Suprapubic skin (tissue), 4 donors: ENCODE measurements at places on chromosomes 5 and 9.

DNA sequence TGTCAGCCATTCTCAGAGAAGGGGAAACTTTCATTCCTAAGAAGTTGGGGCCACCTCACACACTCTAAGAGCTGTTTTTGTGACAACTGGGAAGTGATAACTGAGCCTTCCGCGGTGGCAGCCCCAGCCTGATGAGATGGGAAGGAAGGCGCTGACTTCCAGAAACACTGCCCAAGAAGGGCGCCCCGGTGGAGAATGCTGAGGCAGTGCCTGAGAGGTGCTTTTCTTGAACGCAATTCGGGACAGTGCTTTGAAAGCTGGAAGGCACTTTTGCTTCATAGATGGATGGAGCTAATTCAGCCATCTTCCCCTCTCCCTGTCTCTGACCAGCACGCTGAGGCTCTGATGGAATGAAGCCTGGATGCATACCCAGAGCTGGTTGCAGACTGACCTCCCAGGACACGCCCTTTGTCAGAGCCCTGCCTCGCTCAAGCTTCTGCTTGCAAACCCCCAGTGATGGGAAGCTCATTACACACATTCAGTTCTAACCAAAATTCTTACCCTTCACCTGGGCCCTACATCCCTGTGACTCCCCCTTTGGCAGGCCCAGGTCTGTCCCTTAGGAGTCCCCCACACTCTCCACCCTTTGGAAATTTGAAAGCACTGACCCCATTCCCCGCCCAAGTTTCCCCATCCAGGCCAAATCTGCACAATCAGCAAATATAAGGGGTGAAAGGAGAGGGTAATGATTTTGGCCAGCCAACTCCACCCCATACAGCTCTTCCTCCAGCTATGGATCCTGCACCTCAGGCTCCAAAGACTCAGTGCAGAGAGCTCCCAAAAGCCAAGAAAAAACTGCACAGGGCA, 66.6 kb upstream of the SLC25A51 start:
- no peak for DNase-seq

DNA sequence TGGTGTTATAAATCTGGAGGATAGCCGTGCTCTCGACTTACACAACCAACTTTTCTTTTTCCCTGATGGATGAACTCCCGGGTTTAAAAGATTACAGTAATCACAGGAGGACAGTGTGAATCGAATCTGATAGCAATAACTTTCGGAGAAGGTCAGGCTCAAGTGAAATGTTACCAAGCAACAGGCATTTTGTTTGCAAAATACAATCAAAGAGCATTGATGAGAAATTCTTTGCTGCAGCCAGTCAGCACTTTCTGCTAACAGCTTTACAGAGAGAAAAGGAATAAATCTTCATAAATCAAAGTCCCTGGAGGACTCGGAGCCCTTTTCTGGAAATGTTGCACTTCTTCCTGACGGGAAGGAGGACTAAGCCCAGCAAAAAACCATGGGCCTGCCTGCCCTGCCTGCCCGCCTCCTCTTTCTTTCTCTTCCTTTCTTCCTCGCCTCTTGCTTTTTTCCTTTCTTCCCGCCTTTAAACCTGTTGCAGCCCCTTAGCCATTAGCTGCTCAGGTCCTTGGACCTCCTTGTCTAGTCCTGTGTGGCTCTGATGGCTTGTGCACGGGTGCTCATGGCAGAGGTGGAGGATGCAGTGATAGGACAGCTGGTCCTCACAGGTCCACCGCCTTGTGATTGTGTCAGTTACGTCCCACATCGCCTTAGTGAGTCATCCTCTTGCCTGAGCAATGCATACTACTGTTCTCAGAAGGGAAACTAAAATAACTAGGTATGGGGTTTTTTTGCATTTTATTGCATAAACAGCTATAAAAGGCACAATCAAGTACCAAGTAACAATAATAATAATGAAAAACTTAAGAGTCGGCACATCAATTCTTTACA, 6.2 kb downstream of the DMRT3 start:
- no peak for DNase-seq

DNA sequence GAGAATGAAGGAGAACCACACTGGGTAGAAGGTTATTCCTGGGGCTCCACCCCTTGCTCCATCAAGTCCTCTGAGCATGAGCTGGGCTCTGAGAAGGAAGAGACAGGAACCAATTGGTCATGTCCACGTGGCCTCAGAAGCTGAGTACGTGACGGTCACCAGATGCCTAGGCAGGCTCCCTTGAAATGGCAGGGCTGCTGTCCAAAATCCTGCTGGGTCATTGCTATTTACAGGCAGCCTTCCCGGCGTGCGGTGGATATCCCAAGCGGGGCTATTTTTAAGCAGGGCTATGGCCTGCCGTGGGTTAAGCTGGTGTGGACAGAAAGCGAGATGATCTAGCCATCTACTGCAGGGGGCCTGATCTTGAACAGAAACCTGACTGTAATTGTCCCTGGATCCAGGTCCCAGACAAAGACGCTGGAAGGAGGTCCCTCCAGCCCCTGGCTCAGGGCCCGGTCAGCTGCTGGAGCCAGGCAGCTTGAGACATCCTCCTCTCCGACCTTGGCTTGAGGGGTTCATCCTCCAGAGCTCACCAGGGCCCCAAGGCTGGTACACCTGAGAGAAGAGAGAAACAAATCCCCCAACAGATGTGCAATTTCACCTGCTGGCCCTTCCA, 550 bp upstream of the CKMT2 start:
- DNase-seq: no peak

GRCh38 chr9:137319011-137319738, 17.1 kb upstream of the NRARP start:
- peak; percentile 77 for DNase-seq

GRCh38 chr9:135302329-135303279, 177.0 kb upstream of the PPP1R26 start:
- DNase-seq: no peak

DNA sequence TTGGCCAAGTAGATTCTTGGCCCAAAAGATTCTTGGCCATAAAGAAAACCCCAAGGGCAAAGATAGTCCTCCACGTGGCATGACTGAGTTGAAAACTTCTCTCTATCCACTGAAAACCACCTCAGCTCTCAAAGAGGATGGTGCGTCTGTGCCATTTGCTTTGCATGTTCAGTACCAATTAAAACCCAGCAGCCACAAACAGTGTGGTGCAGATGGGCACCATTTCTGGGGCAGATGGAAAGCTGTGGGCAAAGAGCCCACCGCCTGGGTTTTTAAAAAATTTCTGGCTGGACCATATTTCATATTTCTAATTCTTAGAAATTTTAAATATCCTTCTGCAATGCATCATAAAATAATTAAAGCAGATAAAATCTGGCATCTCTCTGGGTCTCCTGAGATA, 84.5 kb upstream of the PUM3 start:
- no peak for DNase-seq

GRCh38 chr9:89879276-89879675, 274.5 kb downstream of the GADD45G start:
- DNase-seq: no peak

GRCh38 chr9:7058473-7058872, 300.7 kb downstream of the KDM4C start:
- no peak for DNase-seq

- peak; percentile 86 for DNase-seq
Observed at GRCh38 chr5:132238169-132238744, 10.6 kb upstream of the P4HA2 start.

GRCh38 chr9:130399768-130400167, 45.0 kb upstream of the ASS1 start:
- no peak for DNase-seq

- no peak for DNase-seq
Observed at GRCh38 chr9:88757406-88758010, 222.5 kb downstream of the NXNL2 start.

GRCh38 chr5:90519081-90519480, 10.3 kb downstream of the LYSMD3 start:
- DNase-seq: no peak

DNA sequence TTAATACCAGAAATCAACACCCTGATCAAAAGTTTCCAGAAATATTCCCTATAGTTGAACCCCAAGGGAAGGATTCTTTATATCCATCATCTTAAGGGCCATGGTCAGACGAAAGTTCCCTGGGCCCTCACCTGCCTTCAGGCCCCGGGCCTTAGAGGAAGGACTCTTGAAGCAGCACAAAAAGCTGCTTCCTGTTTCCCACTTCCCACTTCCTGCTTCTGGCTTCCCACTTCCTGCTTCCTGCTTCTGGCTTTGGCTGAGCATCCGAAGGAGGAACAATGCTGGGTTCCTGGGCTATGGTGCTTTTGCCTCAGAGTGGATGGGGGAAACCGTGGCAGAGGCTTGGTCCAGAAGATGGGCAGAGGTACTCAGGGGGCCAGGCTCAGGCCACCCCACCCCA, 25.8 kb upstream of the DAP start:
- no peak for DNase-seq

DNA sequence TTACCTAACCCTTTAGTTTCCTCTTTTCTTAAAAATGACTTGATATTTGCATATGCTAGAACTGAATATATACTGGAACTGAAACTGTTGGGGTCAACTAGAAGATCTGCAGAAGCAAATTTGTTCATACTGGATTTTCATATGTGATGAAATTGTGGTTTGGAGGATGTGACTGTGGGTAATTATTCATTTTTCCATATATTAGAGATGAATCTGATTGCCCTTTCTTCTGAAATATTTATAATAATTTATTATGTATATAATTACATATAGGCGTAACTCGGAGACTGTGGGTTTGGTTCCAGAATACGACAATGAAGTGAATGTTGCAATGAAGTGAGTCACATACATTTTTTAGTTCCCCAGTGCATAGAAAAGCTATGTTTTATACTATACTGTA, 149.1 kb downstream of the ATP10B start:
- DNase-seq: no peak

- no peak for DNase-seq
Observed at GRCh38 chr9:68705531-68706362, 707 bp downstream of the PIP5K1B start.

DNA sequence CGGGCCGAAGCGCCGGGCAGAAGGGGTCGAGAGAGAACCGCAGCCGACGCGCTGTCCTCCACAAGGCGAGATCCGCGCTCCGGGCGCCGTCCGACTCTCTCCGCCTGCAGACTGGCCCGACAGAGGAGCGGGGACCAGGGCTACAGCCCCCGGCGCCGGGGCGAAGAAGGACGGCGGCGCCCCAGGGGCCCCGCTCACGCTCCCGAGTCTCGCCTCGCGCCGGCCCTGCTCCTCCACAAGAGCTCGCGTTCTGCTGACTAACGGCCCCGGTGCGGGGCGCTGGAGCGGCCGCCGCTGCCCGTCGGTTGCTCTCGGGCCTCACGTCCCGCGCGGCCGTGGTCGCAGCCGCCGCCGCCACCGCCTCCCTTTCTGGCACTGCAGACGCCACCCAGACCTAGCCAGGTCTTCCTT, 338 bp downstream of the ABHD17B start:
- DNase-seq: no peak
